SW 1271 (cell line): ENCODE measurements at places on chromosomes 2 and 18.

GRCh38 chr2:123061534-123061933, 963.6 kb upstream of the CNTNAP5 start:
- DNase-seq: no peak

GRCh38 chr2:53289309-53290006, 478.1 kb upstream of the CHAC2 start:
- no peak for DNase-seq

DNA sequence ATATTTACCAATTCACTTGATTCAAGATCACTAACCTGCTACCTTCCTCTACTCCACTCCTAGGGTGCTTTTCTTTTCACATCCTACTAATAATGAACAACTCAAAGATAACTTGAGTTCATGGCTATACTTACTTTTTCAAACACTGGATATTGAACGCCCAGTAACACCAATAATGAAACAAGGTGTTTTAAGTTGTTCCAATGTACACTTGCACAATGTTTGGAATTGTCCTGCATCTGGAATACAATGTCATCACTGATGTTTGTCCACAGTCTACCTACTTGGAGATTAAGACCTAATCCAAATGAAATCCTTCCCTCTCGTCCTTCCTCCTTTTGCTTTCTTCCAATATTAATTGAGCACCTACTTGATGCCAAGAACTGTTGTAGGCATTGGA, 218.3 kb upstream of the TMEM200C start:
- DNase-seq: no peak

DNA sequence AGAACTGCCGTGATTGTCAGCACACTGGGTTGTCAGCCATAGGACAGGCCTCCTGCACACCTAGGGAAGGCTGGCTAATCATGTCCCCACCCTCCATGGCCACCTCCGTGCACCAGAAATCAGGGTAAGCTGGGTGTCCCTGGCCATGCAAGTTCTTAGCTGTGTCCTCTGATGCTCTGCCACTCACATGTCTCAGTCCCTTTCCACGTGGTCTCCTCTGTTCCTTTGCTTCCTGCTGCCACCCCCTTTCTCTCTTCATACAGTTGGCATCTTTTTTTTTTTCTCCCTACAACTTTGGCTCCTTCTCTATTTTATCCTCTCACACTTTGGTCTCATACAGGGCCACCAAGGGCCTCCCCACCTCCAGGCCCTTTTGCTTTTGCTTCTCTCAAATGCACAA, 153.7 kb downstream of the TPGS2 start:
- DNase-seq: no peak

GRCh38 chr18:33781429-33781828, 203.4 kb downstream of the ASXL3 start:
- DNase-seq: no peak

- no peak for DNase-seq
Measured at GRCh38 chr18:45352874-45353273, 262.4 kb upstream of the SLC14A2 start.

DNA sequence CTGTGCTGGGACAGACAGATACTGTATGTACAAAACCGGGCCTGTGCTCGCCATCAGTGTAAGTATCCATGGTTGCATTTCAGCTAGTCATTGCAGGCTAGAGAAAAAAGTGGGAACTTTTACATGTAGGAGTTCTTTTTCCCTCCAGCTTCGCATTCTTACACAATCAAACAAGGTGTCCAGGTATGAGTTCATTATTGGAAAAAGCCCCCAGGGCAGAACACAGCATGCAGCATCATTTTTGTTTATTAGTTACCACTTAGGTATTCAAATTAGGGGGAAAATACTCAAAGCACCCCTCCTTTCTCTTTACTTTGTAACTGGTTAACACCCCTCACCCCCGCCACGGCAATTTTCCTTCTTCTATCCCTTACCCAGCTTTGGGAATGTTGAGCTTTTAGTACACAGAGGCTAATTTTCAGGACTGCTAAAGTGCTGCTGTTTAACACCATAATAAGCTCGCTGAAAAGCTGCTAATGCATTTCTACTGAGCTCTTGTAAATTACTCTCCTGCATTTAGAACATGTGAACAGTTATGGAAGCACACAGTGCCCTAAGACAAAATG, 13.6 kb downstream of the UPP2 start:
- DNase-seq: no peak

- no peak for DNase-seq
Measured at GRCh38 chr18:7908681-7909299, 341.7 kb downstream of the PTPRM start.

DNA sequence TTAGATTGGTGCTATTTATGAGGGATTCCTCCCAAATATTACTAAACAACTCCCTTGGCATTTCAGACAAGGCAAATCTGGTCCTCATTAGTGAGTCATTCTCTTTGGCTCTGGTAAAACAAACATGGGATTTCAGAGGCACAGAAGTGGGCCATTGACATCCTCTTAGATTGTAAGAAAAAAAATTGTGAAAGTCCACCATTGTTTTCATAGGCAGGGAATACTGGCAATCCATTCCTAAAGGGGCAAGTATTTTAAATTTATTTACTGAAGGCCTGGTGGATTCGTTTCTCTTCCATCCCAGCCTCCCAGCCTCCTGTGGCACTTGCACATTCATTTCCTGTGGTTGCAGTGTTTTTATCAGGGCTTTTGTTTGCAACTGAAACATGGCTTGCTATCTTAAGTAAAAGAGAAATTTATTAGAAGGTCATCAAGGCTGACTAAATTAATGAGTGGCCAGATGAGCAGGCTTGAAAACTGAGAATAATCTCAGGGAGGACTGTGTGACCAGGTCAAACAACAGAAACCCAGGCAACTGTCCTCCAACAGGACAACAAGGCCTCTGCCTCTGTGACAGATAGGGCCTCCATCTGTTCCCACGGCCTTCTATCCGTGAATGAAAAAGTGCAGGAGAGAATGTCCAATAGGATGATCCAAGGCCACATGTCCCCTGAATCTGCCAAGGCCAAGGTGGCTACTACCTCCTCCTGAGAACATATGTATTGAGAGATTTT, 23.1 kb upstream of the TNFAIP6 start:
- no peak for DNase-seq

GRCh38 chr2:171923206-171923605, 945 bp downstream of the HAT1 start:
- DNase-seq: no peak

DNA sequence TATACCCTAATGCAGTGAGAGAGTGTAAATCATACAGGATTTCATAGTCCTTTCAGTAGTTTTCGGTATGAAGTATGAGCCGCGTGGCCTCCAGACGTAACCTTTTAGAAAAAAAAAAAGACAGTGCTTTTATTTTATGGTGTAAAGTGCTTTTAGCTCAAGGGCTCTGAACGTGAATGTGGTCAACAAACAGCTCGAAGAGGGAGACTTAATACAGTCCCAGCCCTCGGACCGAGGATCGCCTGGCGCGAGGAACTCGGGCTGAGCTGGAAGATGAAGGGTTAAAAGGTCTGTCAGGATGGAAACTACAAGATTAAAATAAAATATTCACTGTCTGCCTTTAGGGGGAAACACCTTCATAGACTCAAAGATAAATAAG, 4.0 kb upstream of the BCL11A start:
- DNase-seq: no peak

DNA sequence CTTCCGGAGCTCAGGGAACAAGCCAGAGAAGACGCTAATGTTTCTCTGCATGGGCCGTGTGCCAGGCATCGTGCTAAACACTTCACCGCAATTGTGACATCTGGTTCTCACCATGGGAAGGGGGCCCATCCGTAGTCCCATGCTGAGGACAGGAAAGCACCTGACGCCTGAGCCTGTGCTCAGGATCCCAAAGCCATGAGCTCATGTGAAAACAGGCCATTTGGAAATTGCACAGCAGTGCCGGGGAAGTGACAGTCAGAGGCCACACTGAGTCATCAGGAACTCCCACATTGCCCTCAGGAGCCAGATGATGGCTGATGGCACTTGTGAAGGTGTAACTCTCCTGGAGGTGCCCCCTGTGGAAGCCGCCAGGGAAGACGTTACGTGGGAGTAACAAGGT, 141.0 kb downstream of the INHBB start:
- DNase-seq: no peak

- DNase-seq: peak; percentile 63
Measured at GRCh38 chr2:27085673-27086089, 891 bp upstream of the KHK start.

- no peak for DNase-seq
Measured at GRCh38 chr2:160417745-160418397, 75.7 kb downstream of the RBMS1 start.

- no peak for DNase-seq
Measured at GRCh38 chr2:67065046-67065445, 332.1 kb upstream of the ETAA1 start.

- no peak for DNase-seq
Measured at GRCh38 chr18:44035554-44035953, 645.1 kb upstream of the SETBP1 start.

GRCh38 chr2:210072922-210073509, 70.6 kb downstream of the RPE start:
- DNase-seq: peak; percentile 35

GRCh38 chr2:216619411-216620393, 13.5 kb upstream of the IGFBP2 start:
- DNase-seq: no peak

GRCh38 chr2:219511547-219512325, 2.5 kb upstream of the ASIC4 start:
- DNase-seq: no peak

- DNase-seq: no peak
Measured at GRCh38 chr2:126510960-126511359, 145.0 kb upstream of the GYPC start.

GRCh38 chr2:218427741-218428140, 8.8 kb downstream of the VIL1 start:
- DNase-seq: no peak

- no peak for DNase-seq
Measured at GRCh38 chr2:17518212-17519154, at the start of gene RAD51AP2. Gene RAD51AP2, minus strand, starts transcription at chr2:17518440. Its CDS starts 25 bp downstream, at chr2:17518415.

DNA sequence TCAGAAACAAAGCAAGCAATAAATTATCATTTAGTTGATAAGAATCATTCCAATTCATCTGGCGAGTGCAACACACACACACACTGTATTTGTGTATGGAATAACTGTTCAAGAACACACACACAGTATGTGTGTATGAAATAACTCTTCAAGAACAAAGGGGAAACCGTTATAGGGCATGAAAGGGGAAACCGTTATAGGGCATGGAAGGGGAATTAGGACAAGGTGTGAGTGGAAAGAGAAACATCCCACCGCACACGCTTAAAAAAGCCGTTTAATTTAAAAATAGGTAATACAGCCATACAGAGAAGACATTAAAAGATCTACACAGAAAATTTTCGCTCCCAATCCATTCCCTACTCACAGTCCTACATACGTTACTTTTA, 607 bp upstream of the TSN start:
- DNase-seq: no peak

DNA sequence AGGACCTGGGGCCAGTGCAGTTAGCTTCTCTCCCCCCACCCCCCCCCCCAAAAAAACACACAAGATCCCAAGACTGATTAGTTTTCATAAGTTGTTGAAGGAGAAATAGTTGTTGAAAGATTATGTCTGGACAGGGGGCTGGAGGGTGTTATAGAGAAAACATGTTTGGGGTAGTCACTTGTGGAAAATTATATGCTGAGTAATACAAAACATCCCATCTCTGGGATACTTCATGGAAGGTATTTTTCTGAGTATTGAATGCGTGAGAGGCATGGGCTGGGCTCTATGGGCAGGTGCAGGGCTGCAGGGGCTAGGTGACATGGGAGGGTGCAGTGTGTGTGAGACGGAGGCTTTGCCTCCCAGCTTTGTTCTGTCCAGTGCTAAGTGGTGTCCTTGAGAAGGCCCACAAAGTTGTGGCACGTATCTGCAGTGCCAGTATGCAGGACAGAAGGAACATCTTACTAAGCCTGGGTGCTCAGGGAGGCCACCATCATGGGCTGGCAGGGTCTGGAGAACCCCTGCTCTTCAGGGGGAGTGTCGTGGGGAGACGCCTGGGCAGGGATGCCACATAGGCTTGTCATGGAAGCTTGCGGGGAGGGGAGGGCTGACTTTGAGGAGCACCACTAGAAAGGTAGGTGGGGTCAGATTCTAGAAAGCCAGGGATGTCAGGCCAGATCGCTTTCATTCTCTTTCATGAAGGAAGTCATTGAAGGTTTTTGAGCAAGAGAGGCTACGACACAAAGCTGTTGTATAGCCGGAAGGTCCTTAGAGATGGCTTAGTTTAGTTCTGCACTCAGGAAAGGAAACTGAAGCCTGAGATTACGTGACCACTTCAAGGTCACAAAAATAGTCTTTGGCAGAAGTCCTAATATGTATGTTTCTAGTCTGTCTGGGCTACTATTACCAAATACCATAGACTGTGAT, 232.0 kb downstream of the LDLRAD4 start:
- no peak for DNase-seq

DNA sequence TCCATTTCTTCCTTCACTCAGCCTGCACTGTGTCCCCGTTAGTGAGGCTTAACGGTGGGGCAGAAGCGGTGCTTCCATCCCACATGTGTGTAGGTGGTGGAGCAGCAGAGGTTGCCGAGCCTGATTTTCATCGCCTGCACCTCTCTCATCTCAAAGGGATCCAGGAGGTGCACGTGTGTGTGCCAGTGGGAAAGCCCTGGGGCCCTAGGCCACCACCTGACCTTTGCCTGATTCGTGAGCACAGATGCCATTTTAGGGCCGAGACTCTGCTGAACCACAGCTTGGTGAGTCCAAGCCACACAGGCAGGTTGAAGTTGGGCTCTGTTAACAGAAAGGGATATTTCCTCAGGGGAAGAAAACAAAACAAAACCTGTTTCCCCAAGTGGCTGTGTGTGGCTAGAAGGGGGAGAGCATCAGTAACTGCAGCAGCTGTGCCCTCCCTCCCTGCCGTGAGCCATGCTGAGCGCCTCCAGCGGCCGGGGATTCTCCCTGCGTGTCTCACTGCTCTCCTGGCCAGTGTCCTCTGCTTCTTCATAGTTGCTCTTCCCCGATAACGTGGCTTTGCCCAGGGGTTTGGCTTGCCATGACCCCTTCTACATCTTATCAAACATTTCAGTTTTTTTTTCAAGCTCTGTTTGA, 81.5 kb downstream of the MAPRE2 start:
- DNase-seq: no peak

GRCh38 chr2:219991116-219991515, 363.7 kb downstream of the SLC4A3 start:
- no peak for DNase-seq

DNA sequence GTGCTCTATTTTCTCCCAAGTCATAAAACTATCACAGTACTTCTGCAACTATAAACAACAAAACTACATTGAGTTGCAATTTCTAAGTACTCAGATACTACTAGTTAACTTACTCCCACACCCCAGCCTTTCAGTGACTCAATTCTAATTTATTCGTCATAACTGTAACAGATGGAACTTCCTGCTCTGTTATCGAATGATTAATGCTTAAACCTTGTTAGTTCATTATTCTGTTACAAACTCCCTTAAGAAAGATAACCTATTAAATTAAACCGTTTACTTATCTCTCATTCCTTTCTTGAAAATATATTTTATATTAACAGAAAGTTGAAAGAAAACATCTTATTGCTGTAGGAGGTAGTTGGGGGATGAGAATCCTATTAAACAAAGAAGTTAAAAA, 17.0 kb downstream of the TNFAIP6 start:
- peak; percentile 7 for DNase-seq

GRCh38 chr2:231361701-231362554, 33.6 kb upstream of the B3GNT7 start:
- DNase-seq: no peak
